ENCODE measurements at places on chromosomes 2 and 18.

GRCh38 chr18:498931-499775 is 1.3 kb downstream of the COLEC12 start:
- DNase-seq = peak; percentile 83

- DNase-seq = no peak
These were observed 24.6 kb upstream of the RASGRP3 start for GRCh38 chr2:33451825-33452224.

DNA sequence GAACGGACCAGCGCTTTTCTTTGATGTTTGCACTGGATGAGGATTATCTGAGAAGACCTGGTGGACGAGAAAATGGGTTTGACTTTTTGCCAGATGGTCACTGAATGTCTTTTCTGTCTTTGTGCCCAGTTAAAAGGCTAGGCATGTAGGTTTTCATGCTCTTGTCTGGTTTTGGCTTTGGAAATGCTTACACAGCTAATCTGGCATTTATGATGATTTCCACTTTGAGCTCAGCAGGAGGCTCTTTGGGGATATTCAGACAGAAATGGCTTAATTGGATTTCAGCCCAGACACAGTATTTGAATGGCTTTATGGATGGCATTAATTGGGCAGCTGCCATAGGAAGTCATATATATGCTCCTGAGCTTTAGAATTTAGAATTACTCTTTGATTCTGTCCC is 59.6 kb downstream of the NCK2 start:
- no peak for DNase-seq

DNA sequence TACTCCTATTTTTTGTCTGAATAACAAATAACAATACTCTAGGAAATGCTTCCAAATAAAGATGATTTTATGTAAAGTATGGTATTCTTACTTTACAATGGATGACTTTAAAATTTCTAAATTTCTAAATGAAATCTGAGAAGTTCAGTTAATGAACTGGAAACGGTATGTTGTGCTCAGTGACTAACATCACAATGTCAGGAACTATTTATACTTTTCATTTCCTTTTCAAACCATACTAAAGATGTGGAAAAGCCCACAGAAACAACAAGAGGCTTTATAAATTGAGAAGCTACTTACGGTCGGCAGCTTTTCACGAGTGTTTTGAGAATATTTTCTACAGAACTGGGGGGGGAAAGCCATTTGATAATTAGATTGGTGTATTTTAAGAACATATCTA is 31.1 kb downstream of the PSME4 start:
- no peak for DNase-seq

GRCh38 chr2:85490861-85491755 is 47.9 kb upstream of the MAT2A start:
- no peak for DNase-seq

- peak; percentile 51 for DNase-seq
These were observed 399.8 kb downstream of the TMEM182 start for GRCh38 chr2:103161456-103162289.

DNA sequence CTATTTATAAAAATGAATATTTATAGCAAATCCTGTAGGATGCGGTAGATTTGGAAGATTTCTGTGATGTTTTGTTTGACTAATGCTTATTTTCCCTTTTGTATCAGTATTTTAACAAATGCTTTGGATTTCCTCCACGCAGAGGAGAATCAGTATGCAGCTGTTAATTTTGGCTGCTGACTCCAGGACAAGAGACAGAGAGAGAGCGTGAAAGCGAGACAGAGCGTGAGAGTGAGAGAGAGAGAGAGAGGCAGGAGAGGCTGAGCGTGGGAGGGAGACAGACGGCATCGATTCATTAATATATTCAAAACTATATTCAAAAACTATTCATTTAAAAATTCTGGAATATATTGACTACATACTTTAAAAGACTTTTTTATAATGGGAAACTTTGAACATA is 62.5 kb downstream of the RRM2 start:
- DNase-seq = no peak

- peak; percentile 35 for DNase-seq
These were observed 23.5 kb upstream of the C18orf32 start for GRCh38 chr18:49510393-49511115.

DNA sequence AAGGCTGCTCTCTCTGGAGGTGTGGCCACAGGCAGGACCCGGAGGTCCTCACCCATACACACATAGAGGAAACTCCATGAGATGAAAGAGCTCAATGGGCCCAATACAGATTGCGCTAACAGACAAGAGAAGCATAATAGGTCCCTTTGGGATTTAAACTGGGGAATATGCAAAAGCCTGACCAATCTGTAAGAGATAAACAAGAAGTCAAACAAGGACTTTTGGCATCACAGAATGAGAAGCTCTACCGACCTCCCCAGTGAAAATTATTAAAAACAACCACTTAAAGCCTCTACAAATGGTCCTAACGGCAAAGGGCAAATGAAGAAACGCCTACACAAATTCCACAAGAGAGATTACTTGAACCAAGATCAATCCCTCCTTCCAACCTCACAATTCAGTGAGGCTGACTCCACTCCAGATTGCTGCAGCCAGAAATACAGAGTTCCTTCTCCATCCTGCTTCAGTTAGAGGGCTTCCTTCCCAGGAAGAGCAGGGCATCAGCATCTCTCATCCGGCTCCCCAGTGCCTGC is 10.8 kb downstream of the IWS1 start:
- DNase-seq = no peak

GRCh38 chr2:197204519-197205250 is 105.9 kb downstream of the ANKRD44 start:
- DNase-seq = no peak

DNA sequence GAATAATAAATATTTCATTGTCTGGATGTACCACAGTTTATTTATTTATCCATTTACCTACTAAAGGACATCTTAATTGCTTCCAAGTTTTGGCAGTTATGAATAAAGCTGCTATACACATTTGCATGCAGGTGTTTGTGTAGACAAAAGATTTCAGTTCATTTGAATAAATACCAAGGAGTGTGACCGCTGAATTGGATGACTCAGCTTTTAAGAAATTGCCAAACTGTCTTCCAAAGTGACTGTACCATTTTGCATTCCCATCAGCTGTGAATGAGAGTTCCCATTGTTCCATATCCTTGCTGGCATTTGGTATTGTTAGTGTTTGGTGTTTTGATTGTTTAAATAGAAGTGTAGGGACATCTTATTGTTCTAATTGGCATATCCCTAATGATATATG is 36.2 kb upstream of the FMNL2 start:
- DNase-seq = no peak

DNA sequence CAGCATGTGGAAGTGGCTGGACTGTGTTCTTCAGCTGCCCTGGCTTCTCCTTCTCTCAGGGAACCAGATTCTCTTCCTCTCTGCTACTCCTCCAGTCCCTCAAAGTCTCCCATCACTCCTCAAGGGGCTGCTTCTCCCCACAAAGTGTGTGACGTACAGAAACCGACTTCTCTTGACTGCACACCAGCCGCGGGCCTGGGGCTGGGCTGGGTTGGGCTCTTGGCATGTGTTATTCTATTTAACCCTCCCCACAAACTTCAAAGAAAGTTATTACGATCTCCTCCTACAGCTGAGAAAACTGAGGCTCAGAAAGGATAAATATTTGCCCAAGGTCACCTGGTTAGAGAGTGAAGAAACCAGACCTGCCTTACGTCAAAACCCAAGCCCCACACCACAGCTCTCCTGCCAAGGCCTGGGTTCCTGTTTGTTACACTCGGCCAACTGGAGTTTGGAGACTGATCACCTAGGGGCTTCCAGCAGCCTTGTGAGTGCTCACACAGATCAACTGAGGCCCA is 269.0 kb downstream of the TFCP2L1 start:
- no peak for DNase-seq

- DNase-seq = no peak
These were observed 174.5 kb downstream of the SS18 start for GRCh38 chr18:25915907-25916306.

DNA sequence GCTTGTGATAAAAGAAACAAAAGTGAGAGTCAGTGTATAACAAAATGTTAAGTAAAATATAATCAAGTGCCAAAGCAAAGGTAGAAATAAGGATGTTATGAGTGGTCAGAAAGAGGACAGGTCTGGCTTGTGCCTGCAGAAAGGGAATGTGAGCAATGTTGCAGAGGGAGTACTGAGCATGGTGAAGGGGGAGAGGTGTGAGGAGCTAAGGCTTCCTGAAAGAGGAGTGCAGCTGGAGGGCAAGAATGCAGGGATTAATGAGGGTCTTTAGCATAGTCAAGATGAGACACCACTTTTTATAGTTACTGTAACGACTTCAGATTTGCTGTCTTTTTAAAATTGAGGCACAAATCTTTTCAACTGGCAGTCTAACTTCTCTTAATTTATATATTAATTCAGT is 22.0 kb upstream of the FIGN start:
- DNase-seq = no peak

GRCh38 chr2:75464348-75464946 is 96.3 kb downstream of the EVA1A start:
- DNase-seq = no peak

GRCh38 chr2:128982001-128982400 is 663.3 kb upstream of the HS6ST1 start:
- DNase-seq = no peak

DNA sequence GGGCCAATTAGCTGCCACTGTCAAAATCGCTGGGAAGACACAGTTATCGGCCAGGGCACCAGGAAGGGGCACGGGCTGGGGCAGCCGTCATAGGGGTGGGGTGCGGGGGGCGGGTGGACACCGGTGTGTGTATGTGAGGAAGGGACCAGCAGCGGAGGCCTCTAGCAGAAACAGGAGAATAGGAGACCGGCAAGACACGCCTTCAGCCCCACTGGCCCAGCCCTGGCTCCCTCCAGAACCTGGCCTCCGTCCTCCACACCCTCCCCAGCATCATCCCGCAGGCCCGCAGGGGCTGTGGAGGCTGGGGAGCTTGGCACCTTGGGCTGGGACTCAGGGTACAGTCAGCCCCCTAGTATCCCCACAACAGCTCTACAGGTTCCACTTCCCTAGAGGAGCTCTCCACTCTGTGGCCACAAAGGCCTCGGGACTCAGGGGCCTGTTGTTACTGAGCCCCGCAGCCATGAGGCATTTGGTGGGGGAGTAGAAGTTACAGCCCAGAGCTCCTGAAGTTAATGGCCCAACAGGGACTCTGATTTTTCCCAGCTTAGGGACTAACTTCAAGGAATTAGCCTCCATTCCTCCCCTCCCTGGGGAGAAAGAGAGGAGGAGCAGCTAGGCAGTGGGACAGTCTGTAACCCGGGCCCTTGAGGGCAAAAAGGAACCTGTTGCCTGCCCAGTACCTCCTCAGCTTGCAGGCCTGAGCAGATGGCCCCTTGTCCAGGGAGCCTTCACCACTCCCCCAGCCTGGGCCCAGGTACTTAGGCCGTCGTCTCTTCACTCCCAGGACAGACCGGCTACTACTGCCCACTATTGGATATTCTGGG is 19.9 kb downstream of the SH2D6 start:
- peak; percentile 44 for DNase-seq

GRCh38 chr18:46321955-46322354 is 217.8 kb downstream of the HAUS1 start:
- DNase-seq = no peak

- DNase-seq = no peak
These were observed 128.6 kb downstream of the RGPD3 start for GRCh38 chr2:106339609-106340008.

GRCh38 chr18:70036771-70037347 is 89.2 kb upstream of the CD226 start:
- DNase-seq = no peak
